Breast epithelium (tissue), 4 donors: ENCODE measurements at places on chromosomes 1 and 21. TPM values are rescaled to one million over a fixed set of nuclear protein-coding genes. Genes with fewer than 3 reads are reported as not detected.

KLHL12 gene
- 26.4 TPM for total RNA-seq

OR2L2 gene
- total RNA-seq = 0.66 TPM

TMCC2 gene
- 1.1 TPM for total RNA-seq

OPTC gene
- not detected for total RNA-seq

CFAP74 gene
- total RNA-seq = 0.29 TPM

SUSD4 gene
- 0.64 TPM for total RNA-seq

OXCT2 gene
- total RNA-seq = 0.66 TPM

CACHD1 gene
- total RNA-seq = 21.6 TPM

CXADR gene
- total RNA-seq = 38.3 TPM

GBP1 gene
- total RNA-seq = 8.0 TPM

RIIAD1 gene
- total RNA-seq = not detected

ADGRB2 gene
- total RNA-seq = 4.9 TPM

ZNF670 gene
- total RNA-seq = 8.0 TPM

PKP1 gene
- 0.96 TPM for total RNA-seq

CR1 gene
- total RNA-seq = 2.0 TPM

HSD17B7 gene
- 10.2 TPM for total RNA-seq
